ENCODE measurements at places on chromosomes 2 and 18.

DNA sequence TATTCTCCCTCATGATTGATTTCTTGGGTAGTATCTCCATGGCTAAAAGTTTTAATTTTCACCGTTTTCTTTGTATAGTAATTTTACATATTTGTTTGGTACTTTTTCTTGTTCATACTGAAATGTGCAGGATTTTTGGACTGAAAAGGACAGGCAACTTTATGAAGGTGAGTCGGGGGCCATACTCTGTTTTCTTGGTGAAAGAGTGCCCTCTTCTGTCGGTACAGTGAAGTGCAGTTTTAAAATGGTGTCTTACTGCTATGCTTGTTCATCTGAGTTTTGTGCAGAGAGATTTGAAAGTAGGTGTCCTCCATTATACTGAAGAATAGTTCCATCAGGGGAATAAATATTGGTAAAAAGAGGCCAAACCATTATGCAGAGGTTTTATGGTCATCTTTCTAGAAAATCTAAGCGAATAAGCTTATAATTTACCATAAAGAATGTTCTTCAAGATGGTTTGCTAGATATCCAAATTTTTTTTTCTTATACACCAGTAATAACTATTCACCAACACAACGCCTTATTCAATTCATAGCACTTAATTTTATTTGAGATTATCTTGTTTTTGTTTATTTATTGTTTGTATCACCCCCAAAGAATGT is 8.7 kb upstream of the SERPINB13 start:
- DNase-seq: peak; percentile 23

GRCh38 chr2:182715121-182715891 is 751 bp upstream of the DNAJC10 start:
- no peak for DNase-seq

DNA sequence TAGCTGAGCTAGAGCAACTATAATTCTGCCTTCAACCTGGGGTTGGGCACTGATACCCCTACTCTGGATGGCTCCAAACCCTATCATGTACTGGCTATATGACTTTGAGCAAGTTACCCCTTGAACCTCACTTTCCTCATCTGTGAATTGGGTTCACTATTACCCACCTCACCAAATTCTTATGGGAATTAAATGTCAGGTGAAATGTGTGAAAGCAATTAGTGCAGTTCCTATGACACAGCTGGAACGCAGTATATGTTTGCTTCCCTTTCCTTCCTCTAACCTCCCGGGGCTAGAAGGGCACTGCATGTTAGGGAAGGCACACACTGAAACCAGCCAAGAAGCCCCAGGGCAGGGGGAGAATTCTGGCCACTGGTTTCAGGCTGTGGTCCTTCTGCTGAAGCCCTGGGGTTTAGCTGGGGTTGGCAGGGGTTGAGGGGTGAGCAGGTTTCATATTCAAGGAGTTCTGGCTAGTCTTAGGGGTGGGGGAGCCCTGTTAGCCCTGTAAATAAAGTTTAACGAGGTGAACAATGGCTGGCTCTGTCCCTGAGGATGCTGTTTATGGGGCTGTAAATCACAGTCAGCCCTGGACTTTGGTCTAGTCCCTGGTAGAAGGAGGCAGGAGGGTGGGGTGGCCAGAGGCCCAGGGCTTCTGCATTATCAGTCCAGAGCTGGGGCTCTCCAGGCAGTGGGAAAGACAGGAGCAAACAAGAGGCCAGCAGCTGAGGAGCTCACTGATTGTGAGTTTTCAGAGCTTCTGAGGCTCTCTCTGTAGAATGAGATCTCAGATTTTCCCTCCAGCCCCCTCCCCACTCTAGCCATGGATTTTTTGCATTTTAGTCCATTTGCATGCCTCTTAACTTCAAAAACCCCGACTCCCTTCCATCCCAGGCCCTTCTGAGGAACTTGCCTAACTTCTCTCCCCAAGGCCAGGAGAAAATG is 8.0 kb downstream of the PKDCC start:
- peak; percentile 71 for DNase-seq

DNA sequence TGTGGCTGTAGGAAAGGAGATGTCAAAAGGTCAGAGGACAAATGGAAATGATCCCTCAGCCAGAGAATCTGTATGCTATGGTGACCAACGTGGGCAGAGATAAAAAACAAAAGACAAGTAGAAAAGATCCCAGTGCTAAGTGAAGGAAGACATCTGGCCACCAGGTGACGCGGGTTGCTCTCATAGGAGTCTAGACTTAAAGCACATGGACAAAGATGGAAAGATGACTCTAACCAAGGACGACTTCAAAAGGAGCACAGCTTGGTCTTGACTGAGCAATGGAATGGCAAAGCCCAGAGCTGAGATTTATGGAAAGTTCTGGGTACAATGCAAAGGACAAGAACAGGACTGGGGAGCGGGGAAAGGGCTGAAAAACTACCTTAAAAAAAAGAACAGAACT is 96.8 kb downstream of the CLIP4 start:
- no peak for DNase-seq

DNA sequence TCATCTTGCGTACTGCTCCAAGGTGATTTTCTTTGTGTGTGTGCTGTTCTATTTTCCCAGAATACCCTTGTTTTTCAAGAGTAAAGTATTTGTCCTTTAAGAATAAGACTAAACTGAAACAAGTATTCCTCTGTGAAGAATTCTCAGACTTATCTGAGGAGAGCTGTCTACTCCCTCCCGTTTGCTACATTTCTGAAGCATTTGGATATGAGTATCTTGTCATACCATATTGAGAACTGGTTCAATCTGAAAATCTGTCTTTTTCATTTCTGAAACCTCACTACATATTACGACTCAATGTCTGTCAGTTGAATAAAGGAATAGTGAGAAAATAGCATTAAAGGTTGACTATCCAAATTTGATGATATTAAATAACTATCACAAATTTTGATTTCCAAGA is 159.4 kb downstream of the PMAIP1 start:
- no peak for DNase-seq

GRCh38 chr2:112493048-112493447 is 11.1 kb downstream of the TTL start:
- DNase-seq: no peak

All from right renal pelvis (tissue), 4 donors.